ENCODE measurements at places on chromosomes 1 and 21.
A peak's percentile ranks its signal among the peaks of the same experiment; 100 is the strongest.

GRCh38 chr21:37446552-37446951, 80.0 kb downstream of the DYRK1A start:
- DNase-seq, result no peak

GRCh38 chr1:167148421-167148820, 54.5 kb downstream of the STYXL2 start:
- DNase-seq, result no peak

GRCh38 chr1:47487850-47488450, 50.1 kb downstream of the FOXD2 start:
- no peak for DNase-seq

GRCh38 chr1:17776426-17776825, 21.3 kb downstream of the ACTL8 start:
- no peak for DNase-seq

DNA sequence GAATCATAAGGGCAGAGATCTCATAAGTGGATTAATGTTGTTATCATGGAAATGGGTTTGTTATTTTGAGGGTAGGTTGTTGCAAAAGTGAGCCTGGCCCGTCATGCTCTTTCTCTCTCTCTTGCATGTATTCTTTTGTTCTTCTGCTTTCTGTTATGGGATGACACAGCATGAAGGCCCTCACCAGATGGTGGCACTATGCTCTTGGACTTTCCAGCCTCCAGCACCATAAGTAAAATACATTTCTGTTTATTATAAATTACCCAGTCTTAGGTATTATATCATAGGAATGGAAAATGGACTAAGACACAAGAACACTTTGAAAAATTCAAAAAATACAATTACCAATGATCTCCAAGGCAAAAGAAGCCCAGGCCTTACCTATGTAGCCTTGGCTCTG, 676.1 kb downstream of the PTPRU start:
- DNase-seq, result no peak

GRCh38 chr21:40166291-40166843, 299.1 kb downstream of the PCP4 start:
- DNase-seq, result no peak

DNA sequence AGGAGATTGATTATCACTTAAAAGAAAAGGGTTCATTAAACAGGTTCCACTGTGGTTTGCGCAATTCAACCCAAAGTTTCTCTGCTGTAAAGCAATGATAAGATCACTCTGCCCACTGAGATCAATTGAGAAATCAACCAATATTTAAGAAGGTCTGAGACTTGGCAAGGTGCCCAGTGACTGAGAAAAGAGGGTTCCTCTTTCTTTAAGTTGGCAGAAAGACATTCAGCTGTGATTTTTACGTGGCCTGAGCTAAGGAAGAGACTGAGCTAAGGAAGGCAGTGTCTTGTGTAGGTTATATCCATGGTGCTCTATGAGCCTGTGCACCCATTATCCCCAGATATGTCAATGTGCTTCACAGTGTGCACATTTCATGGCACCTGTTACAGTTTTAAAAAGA, 344.1 kb downstream of the DISC1 start:
- no peak for DNase-seq

GRCh38 chr1:156652131-156652991, 10.4 kb downstream of the BCAN start:
- peak; percentile 23 for DNase-seq

DNA sequence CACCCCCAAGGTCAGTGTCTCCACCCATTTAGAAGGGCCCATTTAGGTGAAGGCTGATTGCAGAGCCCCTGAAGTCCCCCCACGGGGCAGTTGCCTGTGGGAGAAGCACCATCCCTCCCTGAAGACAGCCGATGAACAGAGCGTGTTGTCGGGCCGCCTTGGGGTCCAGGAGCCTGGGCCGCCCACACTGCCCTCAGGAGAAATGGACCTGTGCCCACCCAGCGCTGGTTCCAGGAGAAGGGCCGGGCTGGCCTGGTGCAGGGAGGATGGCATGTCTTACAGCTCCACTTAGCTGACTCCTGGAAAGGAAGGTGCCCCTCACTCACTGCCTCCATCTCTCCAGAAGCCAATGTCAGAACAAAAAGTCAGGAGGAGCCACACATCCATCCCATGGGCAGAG, 252.7 kb upstream of the VAMP3 start:
- DNase-seq, result no peak

DNA sequence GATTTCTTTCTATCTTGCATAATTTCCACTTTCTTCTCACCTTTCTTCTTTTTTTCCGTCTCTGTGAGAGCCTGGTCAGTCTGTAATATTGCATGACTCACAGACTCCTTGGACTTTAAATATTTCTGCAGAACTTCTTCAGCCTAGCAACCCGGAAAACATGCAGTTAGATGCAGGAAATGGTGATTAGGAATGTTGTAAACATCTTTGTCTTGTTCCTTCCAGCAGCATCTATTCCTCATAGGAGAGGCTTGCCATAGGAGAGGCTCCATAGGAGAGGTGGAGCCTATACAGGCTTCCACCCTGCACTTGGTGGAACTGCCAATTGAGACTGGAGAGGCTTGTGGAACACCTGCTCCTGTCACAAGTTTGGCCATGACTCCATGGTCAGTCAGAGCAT, 10.0 kb downstream of the GBP5 start:
- no peak for DNase-seq

GRCh38 chr1:22376976-22377375, 74.7 kb upstream of the ZBTB40 start:
- DNase-seq, result no peak

- no peak for DNase-seq
These were observed 51.6 kb downstream of the DSCAM start for GRCh38 chr21:40795313-40795712.

DNA sequence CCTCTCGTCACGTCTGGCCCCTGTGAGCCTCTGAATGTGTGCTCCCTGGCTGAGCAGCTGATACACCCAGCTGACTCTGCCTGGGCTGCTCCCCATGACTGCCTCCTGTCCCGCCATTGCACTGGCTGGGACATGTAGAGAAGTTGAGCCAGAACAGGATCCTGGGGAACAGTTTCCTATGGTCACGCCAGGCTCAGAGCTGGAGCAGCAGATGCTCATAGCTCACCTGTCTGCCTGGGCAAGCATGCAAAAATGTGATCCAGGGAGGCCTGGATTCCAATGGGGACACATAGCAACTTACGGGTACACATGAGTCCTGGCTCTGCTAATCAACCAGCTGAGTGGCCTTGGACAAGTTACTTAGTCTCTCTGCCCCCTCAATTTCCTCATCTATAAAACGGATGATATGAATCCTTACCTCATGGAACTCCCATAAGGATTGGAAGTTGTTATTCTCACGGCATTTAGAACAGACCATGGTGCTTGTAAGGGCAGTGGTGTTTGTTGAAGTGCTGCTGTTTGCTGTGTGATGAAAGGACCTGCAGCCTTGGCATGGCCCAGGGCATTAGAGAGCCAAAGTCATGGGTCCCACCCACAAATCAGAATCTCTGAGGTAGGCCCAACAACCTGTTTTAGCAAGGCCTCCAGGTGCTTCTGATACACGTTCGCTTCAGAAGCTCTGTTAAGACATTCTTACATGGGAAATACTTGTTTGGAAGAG, 150.3 kb upstream of the VANGL1 start:
- DNase-seq, result no peak

GRCh38 chr1:221697923-221698425, 43.9 kb downstream of the DUSP10 start:
- DNase-seq, result no peak

DNA sequence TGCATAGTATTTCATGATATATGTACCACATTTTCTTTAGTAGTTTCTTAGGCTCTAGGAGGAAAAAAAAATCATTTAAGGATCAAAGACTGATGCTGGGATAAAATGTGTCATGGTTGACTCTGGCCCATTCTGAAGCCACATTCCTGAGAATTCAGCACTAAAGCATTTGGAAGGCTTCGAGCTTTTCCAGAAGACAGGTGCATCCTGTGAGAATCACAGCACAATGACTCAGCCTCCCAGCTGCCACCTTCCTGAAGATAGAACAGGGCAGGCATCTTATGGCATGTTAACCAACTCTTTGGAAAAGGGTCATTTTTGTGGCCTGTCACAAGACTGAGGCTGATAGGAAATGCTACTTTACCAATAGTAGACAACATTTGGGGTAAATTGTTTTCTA, 359.9 kb downstream of the PCP4 start:
- DNase-seq, result no peak

DNA sequence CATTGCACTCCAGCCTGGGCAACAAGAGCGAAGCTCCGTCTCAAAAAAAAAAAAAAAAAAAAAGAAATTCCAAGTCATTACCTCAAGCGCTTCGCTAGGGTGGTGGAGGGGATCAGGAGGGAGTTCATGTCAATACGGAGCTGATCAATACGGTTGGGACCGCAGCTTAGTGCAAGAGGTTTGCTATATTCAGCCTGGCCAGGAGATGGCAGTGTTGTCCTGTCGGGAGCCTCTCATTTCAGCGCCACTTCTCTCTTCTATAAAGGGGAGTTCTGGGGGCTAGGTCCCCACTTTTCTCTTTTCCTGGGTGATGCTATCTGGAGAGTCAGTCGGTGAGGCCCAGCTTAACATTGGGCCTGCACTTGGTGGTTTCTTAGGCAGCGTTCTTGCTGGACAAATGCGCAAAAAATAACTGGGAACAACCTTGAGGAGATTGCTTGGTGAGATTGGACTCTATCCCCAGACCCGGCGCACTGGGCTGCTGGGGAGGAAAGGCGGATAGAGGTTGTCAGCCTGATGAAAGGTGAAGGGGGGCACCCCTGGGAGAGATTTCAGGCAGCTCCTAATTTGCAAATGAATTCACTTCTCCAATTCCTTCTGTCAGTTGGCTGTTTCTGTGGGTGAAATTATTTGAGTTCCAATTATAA, 40.4 kb downstream of the KIAA0040 start:
- DNase-seq, result peak; percentile 79

GRCh38 chr1:79190074-79190473, 183.5 kb upstream of the ADGRL4 start:
- no peak for DNase-seq

DNA sequence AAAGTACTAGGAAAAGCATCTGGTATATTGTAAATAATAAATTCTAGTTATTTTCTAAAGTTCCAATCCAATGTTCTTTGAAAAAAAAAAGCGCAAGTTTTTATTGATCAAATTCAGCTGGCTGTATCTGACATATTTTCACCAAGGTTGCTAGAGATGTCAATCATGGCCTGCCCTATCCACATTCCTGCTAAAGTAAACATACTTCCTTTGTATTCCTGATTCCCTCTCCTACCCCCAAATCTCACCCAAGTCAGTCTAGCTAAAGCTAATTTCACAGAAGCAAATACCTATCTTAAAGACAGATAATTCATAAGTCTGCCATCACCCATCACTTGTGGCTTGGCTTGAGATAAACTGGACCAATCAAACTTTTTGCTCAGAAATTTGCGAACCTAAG, 21.3 kb downstream of the ANKRD13C start:
- no peak for DNase-seq

DNA sequence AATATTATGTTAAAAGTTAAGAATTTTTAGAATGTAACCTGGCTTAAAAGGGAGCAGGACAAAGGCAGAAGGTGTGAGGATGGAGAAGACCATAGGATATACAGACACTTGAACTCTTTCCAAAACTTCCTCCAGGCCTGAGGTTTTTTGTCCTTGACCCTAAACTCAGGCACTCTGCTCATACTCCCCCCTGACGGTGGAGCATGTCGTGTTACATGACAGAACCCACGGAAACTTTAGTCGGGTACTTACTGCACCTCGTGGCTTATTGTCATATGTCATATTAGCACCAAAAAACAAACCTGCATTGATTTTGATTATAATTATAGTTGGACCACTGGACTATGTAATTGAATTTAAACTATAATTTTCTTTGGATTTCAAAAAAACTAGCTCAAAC, 20.8 kb downstream of the TNFRSF9 start:
- DNase-seq, result no peak
